Transverse colon (tissue), 4 donors: ENCODE measurements at places on chromosomes 16 and 17. TPM values are rescaled to one million over a fixed set of nuclear protein-coding genes. Genes with fewer than 3 reads are reported as not detected.

DOC2A gene
- 28.8 TPM for total RNA-seq

SYNGR2 gene
- total RNA-seq: 102 TPM

DNA sequence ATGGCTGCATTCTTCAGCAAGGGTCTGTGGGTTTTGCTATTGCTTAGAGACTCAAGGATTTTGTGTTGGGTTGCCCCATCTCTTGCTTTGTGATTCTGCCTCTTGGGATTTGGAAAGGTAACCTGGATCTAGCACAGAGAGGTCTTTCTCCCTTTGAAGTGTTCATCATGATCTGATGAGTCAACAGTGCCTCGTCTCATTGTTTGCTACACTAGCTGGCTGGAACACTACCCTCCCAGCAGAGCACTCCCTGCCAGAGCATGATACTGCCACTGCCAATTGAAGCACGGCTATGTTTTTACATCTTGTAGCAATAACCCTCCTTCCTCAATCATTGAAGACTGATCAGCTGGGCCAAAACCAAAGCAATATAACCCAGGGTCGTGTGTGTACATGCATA, 361.0 kb downstream of the CDH13 start:
- no peaks in the 10 kb centered on the region for H3K36me3 ChIP-seq
- no peaks in the 10 kb centered on the region for H3K27me3 ChIP-seq
- peaks cover 13% of the 10 kb centered on the region for H3K4me1 ChIP-seq
- no peak overlapping the region for H3K27ac ChIP-seq
- no peak for DNase-seq

CTRB2 gene
- not detected for total RNA-seq

GRCh38 chr17:81324851-81325713, 30.0 kb upstream of the SLC38A10 start:
- H3K27me3 ChIP-seq: no peaks in the 10 kb centered on the region
- H3K27ac ChIP-seq: no peak overlapping the region
- no peak for DNase-seq
- H3K36me3 ChIP-seq: no peaks in the 10 kb centered on the region
- peaks cover 25% of the 10 kb centered on the region for H3K4me1 ChIP-seq
